ENCODE measurements at places on chromosomes 7 and 10.

GRCh38 chr10:62348029-62348428 is 26.1 kb upstream of the ZNF365 start:
- DNase-seq, result no peak

- DNase-seq, result no peak
These were observed 733.0 kb upstream of the ZWINT start for GRCh38 chr10:57094083-57094482.

DNA sequence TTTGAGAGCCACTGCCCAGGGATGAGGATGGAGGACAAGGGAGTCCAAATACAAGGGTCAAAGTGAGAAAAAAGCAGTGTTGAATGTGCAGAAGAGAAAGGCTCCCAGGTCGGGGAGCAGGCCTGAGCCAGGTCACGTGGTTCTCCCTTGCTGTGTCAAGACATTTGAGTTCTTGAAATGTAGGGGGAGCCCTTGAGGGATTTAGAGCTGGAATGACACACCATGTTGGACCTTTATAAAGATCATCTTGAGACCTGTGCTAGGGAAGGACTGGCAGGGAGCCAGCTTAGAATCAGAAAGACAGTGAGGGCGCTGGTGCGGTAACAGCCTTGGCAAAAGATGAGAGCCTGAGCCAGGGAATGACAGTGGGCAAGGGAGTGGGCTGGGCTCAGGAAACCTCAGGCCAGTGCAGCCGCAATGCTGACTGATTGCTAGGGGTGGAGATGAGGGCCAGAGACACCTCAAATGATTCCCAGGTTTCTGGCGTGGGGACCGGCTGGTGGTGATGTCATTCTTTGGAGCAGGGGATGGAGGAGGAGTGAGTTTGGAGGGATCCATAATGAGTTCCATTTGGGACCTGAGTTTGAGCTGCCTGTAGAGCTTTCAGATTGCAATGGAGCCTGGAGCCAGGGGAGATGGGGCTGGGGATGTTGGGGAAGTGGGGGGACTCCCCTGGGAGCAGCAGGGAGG is 120.1 kb downstream of the PTPN20 start:
- DNase-seq, result no peak

- DNase-seq, result no peak
These were observed 12.5 kb upstream of the KEL start for GRCh38 chr7:142974626-142975025.

GRCh38 chr7:132847376-132847775 is 234.5 kb downstream of the CHCHD3 start:
- DNase-seq, result no peak

DNA sequence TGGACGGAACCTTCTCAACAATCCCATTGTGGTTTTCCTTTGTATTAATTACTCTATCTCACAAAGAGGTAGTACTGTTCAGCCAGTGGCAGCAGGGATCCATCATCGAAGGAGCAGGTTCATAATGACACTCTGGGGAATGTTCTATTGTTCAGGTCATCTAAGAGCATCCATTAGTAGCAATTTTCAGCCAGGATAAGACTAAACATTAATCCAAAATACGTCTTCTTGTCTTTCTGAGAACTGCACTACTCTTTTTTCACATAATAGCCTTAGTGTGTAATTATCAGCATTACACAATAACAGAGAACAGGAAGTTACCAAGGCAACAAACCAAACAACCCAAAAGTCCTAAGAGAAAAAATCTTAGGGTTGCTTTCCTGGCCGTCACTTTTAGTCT is 259.5 kb upstream of the VWC2 start:
- no peak for DNase-seq

- DNase-seq, result no peak
These were observed 63.9 kb upstream of the SORCS3 start for GRCh38 chr10:104577163-104577562.

DNA sequence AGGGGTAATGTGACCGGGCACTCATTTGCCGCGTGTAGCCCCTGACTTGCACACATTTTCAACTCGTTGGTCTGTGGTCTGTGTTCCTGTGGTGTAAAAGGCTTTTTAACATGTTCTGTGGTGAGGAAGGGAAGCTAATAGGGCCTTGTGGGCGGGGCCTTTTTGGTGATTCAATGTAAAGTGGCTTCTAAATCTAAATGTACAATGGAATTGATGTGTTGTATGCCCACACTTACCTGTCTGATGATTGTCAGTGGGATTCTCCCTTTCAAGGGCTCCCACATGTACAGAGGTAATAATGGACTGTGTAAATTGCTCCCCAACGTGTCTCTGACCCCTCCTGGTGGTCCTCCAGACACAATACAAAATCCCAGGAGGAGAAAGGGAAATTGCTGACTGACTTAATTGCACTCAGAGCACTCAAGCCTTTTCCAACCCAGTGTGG is 43.1 kb upstream of the GATAD1 start:
- DNase-seq, result no peak

GRCh38 chr10:44070282-44070681 is 314.6 kb downstream of the CXCL12 start:
- peak; percentile 49 for DNase-seq

GRCh38 chr7:157474685-157475084 is 137.9 kb downstream of the DNAJB6 start:
- DNase-seq, result no peak

DNA sequence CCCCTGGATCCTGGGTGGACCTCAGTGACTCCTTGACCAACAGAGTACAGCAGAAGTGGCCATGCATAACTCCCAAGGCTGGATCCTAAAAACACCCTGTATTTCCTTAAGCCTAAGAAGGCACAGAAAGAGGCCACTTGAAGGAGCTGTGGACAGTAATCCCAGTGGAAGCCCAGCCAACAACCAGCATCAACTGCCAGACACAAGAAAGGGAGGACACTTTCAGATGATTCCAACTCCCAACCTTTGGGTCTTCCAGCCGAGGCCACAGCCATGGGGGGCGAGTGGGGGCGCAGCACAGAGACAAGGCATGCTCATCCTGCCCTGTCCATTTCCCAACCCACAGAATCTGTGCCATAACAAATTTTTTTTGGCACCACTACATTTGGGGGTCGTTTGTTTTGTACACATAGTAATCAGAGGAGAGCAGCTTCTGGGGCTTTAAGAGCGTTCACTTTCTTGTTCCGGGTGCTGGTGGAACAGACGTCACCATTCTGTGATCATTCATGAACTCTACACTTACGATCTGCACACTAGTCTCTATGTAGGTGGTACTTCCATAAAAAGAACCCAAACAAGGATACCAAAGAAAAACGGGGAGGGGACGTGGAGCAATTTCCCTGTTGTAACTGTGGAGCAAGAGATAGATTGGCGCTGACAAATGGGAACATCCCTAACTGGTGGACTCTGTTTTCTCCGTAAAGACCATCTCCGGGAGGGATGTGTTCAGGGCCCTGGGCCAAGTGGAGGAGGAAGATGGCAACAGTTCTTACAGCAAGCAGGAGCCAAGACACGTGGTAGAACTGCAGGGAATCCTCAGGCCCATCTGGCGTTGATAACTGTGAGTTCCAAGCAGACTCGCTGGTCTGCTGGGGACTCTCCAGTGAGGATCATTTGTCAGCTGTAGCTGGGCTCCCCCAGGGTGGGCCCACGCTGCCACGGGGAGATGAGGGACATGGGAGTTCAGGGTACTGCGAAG is 6.0 kb upstream of the SLC29A3 start:
- DNase-seq, result no peak

DNA sequence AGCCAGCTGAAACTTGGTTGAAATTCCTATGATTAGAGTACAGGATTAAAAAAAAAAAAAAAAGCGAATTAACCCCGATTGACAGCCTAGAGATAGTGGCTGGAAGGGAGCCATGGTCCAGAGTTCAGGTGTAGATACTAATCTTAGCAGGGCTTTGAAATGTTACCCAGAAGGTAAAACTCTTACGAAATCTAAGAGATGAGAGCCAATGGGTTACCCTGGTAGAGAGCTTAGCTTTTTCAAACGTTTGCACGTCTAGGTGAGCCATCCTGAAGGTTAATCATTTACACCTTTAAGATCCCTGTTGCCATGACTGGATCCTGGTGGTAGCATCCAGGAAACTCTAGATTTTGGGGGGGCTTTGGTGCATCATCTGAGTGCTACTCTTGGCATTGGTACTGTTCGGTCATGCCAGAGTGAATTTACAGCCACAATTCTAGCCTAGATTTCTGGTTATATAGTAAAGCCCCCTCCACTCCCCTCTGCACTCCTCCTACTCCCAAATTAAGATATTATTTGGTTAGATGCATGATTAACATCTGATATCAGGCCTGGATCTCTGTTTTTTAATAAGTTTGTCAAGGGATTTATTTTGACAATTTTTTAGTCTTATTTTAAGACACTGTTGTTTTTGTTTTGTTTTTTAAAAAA is 1.2 kb downstream of the AGFG2 start:
- DNase-seq, result no peak

- DNase-seq, result no peak
These were observed 46.3 kb upstream of the DMBT1 start for GRCh38 chr10:122514045-122514840.

- DNase-seq, result no peak
These were observed 14.5 kb upstream of the ZNF777 start for GRCh38 chr7:149475121-149476045.

GRCh38 chr7:82362129-82362706 is 81.4 kb downstream of the CACNA2D1 start:
- DNase-seq, result no peak

DNA sequence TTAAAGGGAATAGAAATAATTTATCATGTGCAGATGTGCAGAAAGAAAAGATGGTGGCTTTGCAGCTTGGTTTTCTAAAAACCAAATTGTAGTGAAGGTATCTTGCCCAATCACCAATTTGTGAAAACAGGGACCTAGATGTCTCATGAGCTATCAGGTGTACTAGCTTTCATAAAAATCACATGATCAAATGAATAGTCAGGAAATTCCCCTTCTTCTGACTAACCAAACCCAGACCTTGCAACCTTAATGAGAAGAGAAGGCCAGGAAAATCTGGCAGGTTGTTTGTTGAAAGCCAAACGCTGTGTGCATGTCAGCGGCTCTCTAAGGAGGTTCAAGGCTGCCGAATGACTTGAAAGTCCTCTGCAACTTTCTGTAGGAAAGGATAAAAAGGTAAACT is 304.4 kb upstream of the NRP1 start:
- no peak for DNase-seq

- DNase-seq, result no peak
These were observed 657.4 kb upstream of the ZWINT start for GRCh38 chr10:57018452-57018851.

DNA sequence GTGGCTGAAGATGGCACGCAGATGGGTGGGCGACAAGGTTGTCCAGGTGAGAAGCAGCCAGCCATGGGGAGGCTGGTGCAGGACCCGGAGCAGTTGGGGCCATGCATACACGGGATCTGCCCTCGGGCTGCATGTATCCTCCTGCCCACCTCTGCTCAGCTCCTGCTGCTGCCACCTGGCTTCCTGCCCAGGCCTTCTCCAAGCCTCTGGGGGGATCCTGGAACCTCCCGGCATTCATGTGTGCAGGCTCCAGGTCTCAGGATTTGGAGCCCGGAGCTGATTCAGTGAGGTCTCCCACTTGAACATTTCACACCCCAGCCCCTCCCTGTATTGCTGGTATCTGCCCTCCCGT is 27.0 kb downstream of the PDGFA start:
- no peak for DNase-seq

GRCh38 chr7:101218236-101219125 is 516 bp downstream of the ZNHIT1 start:
- no peak for DNase-seq

DNA sequence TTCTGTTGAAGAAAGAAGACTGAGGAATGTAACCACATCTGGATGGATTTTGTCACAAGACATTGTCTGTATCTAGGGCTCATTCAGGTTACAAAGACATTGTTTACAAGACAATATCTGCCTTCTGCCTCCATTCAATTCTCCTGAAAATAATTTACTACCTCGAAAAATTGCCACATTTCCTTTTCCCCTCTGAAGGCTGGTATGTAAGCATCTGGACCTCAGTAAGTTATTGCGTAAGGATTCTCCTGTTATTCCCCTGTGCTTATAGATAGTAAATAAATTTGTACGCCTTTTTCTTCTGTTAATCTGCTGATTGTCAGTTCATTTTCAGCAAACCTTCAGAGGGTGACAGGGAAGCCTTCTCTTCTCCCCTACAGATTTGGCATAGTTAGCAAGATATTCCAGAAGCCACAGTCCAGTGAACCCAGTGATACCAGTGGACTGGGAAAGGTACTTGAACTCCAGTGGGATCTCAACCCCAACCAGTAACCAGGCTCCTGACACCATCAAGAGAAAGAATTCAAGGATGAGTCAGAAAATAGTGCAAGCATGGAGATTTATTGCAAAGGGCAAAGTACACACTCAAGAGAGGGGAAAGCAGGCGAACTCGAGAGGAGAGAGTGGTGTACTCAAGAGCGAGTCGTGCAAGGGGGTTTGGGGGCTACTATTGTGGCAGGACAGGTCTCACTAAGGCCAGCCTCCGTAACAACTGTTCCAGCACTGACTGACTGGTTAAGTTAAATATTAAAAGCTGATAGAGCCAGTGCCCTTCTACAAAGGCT is 706.9 kb upstream of the GHITM start:
- DNase-seq, result no peak

DNA sequence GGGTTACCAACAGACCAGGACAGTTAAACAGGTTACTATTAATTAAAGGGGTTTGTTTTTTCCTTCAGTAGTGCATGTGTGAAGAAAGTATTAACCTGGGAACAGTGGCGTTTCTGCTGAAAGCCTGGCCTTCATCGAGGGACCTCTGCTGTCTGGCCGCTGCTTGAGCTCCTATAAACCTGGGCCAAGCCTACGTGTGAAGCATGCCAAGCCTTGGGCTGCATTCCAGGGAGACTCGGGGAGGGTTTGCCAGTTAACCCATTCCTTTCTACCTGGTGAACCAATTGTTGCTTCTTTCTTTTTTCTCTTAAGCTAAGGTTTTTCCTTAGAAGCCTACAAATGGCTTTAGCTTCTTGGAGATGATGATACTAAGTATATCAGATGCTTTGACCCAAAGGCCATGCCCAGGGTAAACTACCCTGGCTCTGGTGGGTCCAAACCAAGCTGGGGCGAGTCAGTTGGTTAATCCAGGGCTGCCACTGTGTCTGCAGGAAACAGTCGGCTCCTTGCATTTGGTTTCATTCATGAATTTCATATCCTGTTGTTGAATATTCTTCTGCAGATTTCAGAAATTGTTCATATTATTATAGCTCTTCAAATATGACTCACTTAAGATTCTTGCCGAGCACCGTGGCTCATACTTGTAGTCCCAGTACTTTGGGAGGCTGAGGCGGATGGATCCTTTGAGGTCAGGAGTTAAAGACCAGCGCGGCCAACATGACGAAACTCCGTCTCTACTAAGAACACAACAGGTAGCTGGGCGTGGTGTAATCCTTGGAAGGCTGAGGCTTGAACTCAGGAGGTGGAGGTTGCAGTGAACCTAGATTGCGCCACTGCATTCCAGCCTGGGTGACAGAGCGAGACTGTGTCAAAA is 23.8 kb downstream of the PFKP start:
- peak; percentile 49 for DNase-seq

GRCh38 chr7:149780636-149781419 is 7.4 kb upstream of the ZNF467 start:
- no peak for DNase-seq

DNA sequence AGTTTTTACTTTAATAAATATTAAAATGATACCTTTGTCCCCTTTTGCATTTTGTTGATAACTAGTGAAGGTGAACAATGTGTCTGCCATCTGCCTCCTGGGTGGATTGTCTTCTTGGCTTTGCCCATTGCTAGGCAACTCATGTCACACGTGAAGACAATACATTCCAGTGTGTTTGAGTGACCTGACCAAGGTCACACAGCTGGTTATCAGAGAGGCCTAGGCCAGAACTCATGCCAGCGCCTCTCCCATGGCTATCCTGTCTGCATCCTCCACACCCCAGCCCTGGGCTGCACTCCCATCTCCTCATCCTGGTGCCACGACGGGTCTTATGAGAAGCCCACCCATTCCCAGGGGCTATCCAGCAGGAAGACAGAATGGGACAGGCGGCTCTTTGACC is 108.7 kb downstream of the PLCE1 start:
- no peak for DNase-seq

Measured in head of caudate nucleus (tissue), 42 donors.